ENCODE measurements at places on chromosomes 11 and 22. TPM values are rescaled to one million over a fixed set of nuclear protein-coding genes. Genes with fewer than 3 reads are reported as not detected.

The LRRC4C gene
- not detected for total RNA-seq

The MRGPRF gene
- total RNA-seq, result 0.10 TPM

The GLB1L3 gene
- not detected for total RNA-seq

The OR4A16 gene
- total RNA-seq, result not detected

The OR10A2 gene
- total RNA-seq, result not detected

The CFAP300 gene
- 0.33 TPM for total RNA-seq

The KRTAP5-8 gene
- total RNA-seq, result not detected

The APOBEC3H gene
- total RNA-seq, result 0.33 TPM

The XPNPEP3 gene
- 13.8 TPM for total RNA-seq

The FBLN1 gene
- 0.65 TPM for total RNA-seq

The AIFM3 gene
- total RNA-seq, result 0.33 TPM

The ACTN3 gene
- total RNA-seq, result 0.19 TPM

The PDXP gene
- 15.4 TPM for total RNA-seq

The RAG1 gene
- 1.9 TPM for total RNA-seq

The CHST1 gene
- 90.7 TPM for total RNA-seq

The MOGAT2 gene
- not detected for total RNA-seq

The TRIM49 gene
- not detected for total RNA-seq

The NECTIN1 gene
- 10.5 TPM for total RNA-seq

The TSKU gene
- 20.6 TPM for total RNA-seq

The GPHA2 gene
- total RNA-seq, result not detected

The SPTY2D1 gene
- 19.9 TPM for total RNA-seq

The ANGPTL5 gene
- 0.19 TPM for total RNA-seq

The TRIM48 gene
- total RNA-seq, result not detected

Data from vein endothelial cell (primary cell).